ENCODE measurements at places on chromosomes 5 and 9.

DNA sequence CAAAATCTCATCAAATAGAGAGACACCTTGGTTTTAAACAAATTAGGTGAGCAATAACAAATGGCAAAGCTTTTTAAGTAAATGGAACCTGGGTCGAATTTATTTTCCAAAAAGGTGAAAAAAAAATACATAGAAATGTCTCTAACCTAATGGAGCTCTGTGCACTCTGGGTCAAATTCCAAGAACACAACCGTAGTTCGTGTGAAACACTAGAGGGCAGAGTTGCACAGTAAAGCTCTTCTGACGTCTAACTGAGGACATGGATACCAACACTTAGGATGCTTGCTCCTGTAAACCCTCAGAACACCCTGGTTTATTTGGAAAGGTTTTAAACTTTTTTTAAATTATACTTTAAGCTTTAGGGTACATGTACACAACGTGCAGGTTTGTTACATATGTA lies 18.9 kb downstream of the MARCHF11 start:
- DNase-seq: no peak

DNA sequence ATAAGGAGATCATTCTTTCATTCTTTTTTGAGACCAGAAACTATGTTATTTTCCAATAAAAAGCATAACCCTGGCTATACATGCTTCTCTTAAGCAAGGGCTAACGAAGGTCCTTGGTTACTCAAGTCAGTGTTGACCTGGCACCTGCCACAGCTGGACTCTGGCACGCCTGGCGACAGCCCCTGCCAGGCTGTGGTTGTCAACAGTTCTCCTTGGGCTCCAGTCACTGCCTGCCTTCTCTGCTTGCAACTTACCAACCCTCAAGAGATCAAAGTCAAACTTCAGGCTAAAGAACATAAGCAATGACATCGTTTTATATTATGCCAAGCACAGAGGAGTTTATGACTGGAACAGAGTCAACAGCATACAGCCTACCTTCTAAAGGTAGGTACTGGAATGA lies 61.4 kb upstream of the TBC1D9B start:
- no peak for DNase-seq

DNA sequence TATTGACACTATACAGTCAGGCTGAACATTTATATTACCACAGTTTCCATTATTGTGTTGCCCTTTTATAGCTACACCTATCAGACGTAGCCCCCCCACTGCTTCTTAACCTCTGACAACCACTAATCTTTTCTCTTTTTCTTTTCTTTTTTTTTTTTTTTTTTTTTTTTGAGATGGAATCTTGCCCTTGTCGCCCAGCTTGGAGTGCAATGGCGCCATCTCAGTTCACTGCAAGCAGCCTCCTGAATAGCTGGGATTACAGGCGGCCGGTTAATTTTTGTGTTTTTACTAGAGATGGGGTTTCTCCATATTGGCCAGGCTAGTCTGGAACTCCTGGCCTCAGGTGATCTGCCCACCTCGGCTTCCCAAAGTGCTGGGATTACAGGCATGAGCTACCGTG lies 75.4 kb downstream of the UHRF2 start:
- DNase-seq: no peak

DNA sequence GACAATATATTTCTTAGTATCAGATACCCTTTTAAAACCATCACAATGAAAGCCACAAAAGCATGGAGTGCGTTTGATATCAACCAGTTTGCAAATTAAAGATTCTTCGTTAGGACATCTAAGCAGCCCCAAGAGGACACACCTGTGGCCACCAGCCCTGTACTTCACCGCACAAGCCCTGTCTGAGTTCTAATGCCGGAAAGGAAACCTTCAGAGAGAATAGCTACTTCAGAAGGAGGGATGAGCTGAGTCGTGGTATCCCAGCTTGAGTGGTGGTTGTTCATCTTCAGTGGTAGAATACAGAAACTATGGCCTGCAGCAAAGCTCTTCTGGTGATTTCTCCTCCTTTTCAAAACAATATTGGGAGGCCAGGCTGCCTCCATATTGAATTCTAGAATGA lies 319.6 kb downstream of the FBXL7 start:
- no peak for DNase-seq

GRCh38 chr5:2277886-2278285 lies 395.2 kb upstream of the IRX4 start:
- no peak for DNase-seq

Measured in stimulated activated CD4-positive, alpha-beta T cell treated with anti-CD3 and anti-CD28 coated beads, Interleukin-15, amount 100 ng/mL, for 1 hour (primary cell).